ENCODE measurements at places on chromosomes 7 and 10.

DNA sequence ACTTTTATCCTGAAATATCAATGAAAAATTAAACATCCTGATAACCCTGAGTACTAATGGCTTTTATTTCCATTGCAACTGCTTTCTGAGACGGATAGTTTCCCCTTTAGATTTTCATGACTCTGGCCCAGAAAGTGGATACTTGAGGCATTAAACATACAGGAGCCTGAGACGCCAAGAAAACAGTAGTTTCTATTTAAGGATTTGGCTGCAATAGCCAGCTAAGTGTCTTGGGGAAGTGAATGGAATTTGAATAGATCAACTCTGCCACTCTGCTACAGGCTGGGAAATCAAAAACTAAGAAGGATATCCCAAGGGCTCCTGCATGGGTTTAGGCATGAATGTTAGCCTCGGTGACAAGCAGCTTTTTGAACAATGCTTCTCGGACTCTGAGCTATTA, 24.7 kb upstream of the GPAM start:
- DNase-seq, result no peak

DNA sequence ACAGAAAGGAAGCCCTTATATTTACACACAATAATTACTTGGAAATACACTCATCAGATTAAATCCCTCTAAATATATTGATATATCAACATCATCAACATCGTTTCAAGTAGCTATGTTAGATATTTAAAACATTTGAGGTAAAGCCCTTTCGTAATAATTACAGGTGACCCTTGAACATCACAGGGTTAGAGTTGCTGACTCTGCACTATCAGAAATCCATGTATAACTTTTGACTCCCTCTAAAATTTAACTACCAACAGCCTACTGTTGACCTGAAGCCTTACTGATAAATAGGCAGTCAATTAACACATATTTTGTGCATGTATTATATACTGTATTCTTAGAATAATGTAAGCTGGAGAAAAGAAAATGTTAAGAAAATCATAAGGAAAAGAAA, 34.6 kb upstream of the LRRN3 start:
- DNase-seq, result no peak

DNA sequence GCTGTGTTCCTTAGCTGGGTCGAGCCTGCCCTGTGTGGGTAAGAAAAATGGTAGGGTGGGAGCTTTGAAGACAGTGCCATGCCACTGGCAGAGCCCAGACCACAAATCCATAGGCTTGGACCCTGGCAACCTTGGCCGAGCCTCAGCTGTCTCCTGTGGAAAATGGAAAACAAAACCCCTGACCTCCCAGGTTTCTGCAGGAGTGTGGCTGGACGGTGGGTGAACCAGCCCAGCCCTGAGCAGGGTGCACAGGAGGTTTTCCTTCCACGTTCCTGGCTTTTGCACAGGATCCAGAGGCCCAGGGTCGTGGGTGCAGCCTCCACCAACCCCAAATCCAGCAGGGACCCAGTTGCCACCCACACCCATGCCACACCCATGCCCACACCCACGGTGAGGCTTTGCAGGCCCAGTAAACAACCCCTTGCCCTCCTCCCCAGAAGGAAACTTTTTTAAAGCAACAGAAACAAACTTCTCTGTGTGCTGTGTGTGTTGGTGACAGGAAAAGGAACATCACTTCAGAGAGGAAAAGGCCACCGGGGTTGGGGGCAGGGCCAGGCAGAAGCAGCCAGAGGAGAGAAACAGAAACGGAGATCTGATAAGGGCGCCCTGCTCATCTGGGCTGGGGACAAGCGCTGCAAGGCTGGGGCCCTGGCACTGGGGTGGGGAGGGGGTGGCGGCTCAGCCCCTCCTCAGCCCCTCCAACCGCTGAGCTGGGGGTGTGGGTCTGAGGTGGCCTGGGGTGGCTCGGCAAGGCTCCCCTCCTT, 20.7 kb upstream of the ZMIZ1 start:
- no peak for DNase-seq

DNA sequence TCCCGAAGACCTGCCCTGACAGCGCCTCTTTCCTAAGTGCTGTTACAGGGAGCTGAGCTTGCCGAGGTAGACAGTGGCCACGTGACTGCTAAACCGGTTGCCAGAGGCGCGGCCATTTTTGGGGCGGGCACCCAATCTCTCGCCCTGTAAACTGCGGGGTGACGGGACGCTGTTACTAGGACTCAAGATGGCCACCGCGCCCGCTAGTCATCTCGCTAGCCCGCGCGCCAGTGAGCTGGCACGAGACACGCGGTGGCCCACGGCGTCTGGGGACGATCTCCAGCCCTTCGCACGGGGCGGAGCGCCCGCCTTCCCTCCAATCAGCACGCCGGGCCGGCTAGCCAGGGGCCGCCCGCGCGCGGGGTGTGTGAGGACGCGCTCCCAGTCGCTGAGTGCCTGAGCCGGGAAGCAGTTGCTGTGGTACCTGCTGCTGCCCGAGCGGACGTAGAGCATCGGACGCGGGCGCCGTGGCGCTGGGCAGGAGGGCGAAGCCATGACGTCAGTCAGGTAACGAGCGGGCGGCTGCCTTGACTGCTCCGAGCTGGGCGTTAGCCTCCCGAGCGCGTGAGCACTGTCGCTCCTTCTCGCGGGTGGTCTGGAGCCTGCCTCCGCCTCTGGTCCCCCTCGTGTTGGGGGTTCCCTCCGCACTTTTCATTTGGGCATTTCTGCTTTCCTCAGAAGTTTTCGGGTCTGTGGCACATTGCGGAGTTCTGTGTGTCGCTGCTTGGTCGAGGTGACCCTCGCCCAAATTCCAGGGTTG, 25.5 kb downstream of the ADK start:
- peak; percentile 86 for DNase-seq

- DNase-seq, result no peak
Measured at GRCh38 chr10:80264081-80265056, 25.1 kb downstream of the MAT1A start.

DNA sequence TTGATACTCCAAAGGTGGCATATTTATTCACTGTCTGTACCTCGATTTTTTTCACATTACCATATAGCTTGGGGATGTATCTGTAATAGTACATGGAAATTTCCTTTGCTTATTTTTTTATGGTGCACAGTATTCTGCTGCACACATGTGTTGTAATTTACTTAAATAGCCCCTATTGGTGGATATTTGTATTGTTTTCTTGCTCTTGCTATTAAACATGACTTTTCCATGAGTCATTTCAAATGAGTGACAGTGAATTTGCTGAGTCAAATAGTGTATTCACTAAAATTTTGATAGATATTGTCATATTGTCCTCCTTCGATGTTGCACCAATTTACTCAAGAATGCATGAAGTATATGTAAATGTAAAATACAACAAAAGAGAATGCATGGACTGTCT, 122.7 kb upstream of the STEAP4 start:
- DNase-seq, result no peak

GRCh38 chr10:78600740-78601139, 468.0 kb upstream of the ZMIZ1 start:
- no peak for DNase-seq

- peak; percentile 92 for DNase-seq
Measured at GRCh38 chr7:90988516-90988915, 275.7 kb upstream of the FZD1 start.

DNA sequence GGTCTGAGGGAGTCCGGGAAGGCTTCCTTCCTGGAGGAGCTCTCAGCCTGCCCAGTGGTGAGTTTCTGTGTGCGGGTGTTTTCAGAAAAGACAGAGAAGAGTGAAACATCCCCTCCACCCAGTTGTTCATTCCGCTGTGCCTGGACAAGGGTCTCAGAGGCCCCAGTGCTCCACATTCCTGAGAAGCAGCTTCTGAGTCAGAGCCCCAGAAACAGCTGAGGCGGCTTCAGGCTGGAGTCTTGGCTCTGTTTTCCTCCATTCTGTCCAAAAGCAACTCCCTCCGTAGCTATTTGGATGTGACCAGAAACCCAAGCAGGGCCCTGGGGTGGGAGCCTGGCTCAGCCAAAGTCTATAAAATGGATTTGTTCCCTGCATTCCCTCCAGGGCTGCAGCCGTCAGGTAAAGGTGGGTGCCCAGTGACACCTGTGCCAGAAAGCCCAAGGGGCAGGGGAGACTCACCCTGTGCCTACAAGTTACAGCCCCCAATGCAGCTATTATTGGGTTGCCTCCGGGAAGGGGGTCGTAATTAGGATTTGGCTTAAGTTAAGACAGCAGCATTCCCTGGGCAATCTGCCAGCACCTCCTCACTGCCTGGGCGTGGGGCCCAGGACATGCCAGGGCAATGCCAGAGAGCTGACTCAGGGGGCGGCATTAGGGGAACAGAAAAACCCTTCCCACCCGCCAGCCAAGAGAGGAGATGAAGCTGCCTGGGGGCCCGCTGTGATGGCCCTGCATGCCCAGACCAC, 13.1 kb upstream of the CAMK2G start:
- DNase-seq, result peak; percentile 83

DNA sequence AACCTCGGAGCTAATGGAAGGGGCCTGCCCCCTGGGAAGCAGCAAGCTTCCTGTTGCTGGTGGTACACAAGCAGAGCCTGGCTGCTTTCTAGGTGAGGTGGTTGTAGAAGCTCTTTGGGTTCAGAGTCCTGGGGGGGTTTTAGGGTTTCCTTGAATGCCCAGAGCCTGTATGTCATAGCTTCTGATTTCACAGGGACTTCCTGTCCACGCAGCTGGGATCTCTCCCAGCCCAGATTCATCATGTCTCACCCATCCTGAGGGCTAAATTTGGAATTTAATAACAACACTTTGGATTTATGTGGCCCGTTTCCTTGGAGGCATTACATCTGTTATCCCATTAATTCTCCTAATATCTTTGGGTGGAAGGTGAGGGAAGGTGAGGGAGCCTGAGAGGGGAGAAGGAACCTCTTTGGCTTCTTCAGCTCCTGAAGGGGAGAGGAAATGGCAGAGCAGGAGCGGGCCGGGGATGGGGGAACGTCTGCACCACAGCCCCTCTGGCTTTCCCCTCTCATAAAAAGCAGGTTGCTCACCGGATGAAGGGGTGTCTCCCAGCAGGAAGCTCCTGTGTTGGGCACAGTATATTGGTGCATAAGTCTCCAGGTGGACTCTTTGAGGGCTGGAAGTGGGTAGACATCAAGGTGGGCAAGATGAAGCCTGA, 19.7 kb downstream of the RPS24 start:
- no peak for DNase-seq

DNA sequence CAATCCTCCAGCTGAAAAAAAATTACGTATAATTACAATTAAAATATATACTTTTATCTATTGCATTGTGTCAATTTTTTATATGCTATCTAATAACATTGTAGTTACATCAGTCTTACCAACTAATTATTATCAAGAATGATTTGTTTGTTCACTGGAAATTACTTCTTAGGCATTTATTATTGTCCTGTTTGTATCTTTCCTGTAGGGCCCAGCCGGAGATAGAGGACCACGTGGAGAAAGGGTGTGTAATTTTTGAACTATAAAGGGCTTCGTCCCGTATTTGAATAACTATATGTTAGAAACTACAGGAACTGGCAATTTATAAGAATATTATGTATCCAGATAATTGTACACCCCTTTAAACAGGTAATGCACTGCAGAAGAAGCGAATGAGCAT, 4.1 kb downstream of the COL1A2 start:
- DNase-seq, result no peak

All from NCI-H1694 treated with DMSO at 0.1 percent for 48 hours (cell line).